ENCODE measurements at places on chromosomes 4 and X.

DNA sequence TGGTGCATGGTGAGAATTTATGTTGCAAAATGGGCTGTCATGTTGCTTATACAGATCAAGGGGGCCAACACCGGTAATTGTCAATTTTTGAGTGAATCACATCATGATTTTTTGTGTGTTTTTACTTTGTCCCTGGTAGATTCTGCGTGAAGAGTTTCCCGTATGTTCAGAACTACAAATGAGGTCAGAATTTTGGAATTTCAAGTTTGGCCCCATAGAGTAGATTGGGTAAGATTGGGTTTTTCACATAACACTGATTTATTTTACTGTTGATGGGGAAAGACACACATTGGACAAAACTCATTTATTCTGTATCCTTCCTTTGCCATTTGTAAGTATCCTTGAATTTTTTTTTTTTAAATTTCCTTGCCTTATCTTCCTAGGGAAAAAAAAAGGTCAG, 158.5 kb upstream of the MXRA5 start:
- DNase-seq = no peak

DNA sequence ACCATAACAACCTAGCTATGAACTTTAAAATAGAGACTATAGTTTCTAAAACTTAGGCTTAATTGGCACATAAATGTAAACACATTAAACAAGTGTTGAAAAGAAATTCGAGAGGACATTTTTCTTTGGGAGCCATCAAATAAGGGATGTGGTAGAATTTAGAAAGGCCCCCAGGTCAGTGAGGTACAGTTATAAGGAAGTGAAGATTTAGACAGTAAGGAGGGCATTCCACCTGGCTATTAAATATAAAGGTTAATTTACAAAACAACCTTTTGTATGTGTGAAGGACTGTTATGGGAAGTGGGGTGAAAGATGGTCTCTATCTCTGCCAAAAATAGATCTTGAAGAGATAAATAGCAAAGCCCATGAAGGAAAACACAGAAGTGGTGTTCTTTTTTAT, 83.9 kb downstream of the AFF1 start:
- DNase-seq = no peak

DNA sequence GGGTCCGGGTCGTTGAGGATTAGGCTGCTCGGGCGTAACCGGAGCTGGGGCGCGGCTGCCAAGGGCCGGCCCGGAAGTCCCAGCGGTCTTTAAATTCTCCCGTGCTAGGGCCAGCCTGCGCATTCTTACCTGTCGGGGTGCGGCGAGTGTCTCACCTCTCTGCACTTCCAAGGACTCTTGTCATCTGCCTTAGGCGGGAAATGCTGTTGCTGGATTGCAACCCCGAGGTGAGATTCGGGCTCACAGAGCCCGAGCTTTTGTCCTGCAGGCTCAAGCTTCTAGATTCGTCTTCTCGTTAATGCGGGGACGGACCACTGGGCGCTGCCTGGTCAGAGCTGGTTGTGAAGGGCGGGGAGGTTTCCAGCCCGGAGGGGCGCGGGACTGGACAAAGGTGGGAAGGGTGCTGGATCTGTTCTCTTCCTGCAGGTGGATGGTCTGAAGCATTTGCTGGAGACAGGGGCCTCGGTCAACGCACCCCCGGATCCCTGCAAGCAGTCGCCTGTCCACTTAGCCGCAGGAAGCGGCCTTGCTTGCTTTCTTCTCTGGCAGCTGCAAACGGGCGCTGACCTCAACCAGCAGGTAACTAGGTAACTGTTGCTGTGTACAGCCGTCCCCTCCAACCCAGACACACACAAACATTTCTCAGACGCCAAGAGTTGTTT, at the start of gene ANKRD37:
TSS of gene ANKRD37 (plus strand) at position 118 of the 662 bp plus-strand sequence. CDS start at position 201, 83 bp downstream.
- peak; percentile 48 for DNase-seq

GRCh38 chrX:39830414-39830813, 267.3 kb downstream of the BCOR start:
- no peak for DNase-seq

DNA sequence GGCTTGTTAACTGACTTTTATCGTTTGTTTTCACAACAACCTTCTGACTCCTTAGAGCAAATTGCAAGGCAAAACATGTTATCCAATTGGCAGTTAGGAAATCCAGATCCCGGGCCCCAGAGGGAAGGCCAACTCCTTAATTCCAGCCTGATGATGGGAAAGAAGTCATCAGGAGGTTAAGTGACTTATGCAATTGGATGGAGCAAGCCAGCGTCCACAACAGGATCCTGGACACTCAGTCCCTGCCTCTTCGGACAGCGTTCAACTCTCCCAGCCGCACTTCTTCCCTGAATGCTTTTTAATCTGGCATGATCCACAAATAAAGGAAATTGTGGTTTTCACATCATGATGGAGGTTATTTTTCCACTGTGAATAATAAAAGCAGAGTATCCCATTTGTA, 310.1 kb downstream of the RAB28 start:
- no peak for DNase-seq

DNA sequence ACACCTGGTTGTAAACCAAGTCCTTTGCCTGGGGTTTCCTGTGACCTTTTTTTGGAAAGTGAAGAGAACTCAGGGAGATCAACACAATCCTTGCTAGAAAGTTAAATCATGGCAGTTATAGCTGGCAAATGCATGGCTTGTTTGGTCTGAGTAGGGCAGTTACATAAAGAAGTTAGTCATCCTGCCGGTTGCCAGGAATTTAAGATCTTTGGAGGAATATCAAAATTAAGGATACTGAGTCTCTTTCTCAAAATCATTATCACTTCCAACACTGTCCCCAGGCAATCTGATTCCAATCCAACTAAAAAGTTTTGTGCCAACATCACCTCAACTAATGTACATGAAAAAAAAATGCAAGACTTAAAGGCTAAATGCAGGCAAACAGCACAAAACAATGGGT, 40.3 kb downstream of the C4orf54 start:
- DNase-seq = no peak

GRCh38 chrX:1262369-1262768, 6.2 kb upstream of the CSF2RA start:
- no peak for DNase-seq

DNA sequence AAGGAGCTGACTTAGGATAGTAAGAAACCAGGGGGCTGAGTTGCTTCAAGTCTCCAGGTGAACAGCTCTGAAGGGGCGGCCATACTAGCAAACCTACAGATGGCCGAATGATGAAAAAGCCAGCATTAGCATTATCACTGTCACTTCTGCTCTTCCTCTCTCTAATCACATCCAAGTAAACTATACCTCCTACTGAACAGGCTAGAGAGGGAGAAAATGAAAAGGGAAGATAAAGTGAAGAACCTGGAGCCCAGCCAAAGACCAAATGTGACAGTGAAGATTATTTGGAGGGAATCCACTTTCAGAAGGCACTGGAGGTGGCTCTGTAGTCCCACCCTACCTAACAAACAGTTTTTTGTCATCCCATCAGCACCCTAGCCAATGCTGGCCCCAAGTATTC, 50.4 kb upstream of the PRPS1 start:
- no peak for DNase-seq

DNA sequence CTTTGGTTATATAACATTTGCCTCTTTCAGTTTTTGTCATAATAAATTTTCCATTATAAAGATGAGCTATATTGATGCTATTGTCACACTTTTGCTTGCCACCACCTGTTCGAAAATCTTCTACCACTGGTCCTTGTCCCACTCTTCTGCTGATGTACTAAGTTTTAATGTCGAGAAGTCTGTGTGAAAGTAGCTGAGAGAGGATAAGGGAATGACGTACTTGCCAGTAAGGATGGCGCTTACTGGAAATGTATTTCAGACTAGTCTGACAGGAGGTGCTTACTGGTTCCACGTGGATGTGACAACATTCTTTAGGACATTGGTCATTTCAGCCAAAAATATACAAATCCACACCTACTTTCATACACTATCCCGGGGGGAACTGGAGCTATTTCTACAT, 132.7 kb upstream of the NR3C2 start:
- no peak for DNase-seq

Data from hippocampal formation (tissue), 2 donors.